ENCODE measurements at places on chromosomes 7 and 10.

GRCh38 chr10:108787932-108788331 lies 1135.4 kb downstream of the XPNPEP1 start:
- DNase-seq = no peak

DNA sequence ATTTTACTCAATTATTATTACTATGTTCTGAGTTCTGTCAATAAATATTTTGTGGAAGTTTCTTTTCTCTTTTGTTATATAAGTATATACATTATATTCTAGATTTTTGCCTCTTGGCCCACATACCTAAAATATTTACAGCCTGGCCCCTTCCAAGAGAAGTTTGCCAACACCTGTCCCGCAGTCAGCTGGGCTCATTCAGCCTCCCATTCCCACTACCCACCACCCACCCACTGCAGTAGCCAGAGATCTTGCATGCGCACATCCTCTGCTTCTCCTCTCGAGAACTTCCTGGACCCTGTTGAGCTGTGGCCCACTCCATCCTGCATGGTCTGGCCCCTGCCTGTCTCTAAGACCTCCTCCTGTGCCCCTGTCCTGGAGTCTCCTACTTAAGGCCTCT lies 33.6 kb downstream of the WIPF3 start:
- no peak for DNase-seq

DNA sequence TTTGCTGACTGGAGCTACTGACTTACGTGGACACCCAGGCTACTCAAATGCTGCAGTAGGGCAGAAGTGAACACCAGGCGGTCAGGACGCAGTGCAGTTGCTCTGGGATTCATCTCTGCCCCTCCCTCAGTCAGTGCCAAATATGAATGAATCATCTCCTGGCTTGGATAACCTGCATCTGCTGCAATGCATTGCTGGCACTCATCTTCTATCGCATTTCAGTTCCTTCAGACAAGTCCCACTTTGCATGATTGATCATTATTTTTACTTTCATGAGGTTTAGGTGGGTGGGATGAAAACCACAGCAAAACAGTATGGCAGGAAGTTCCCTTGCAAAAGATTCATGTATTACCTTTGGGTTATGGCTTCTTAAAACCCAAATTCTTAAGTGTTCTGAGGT lies 224.6 kb upstream of the NRP1 start:
- DNase-seq = no peak

GRCh38 chr7:24717247-24717622 lies 40.0 kb downstream of the GSDME start:
- no peak for DNase-seq

- DNase-seq = no peak
Observed at GRCh38 chr7:24756545-24757352, 515 bp downstream of the GSDME start.

DNA sequence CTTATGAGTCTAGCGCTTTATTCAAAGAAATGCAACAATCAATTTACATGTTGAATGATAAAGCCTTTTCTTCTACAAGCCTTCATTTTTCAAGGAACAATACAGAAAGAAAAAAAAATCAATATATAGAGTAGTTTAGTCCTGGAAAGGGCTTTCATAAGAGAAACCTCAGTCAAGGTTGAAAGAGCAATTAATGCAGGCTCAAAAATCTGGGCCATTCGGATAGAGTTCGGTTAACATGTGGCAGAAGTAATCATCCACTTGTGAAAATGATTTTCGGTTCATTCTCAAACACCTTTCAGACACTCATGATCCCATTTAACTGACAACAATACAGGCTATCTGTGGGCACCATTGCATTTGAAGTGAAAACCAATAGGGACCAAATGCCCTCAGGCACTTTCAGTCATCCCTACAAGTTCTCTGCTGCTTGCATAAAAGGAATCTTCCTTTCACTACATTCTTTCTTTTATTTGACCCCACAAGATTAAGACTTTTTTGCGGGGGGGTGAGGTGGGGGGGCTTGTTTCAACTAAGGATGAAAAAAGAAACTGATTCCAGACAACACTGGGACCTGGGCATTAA lies 177.9 kb downstream of the RNF133 start:
- no peak for DNase-seq

DNA sequence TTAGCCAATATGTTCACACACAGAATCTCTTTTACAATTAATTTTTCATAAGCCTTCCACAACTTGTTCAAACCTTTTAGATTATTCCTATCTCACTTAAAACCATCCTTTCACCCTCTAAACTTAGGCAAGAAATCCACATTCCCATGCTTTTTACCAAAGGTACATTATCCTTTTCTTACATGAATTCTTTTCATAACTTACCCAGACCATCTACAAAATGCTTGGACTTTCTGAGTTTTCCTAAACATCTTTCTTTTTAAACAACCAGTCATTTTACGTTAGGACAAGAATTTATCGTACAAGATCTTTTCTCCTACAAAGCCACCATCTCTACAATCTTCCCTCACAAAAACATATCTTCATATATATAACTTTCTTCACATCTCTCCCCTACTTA lies 18.8 kb upstream of the GARS1 start:
- no peak for DNase-seq

DNA sequence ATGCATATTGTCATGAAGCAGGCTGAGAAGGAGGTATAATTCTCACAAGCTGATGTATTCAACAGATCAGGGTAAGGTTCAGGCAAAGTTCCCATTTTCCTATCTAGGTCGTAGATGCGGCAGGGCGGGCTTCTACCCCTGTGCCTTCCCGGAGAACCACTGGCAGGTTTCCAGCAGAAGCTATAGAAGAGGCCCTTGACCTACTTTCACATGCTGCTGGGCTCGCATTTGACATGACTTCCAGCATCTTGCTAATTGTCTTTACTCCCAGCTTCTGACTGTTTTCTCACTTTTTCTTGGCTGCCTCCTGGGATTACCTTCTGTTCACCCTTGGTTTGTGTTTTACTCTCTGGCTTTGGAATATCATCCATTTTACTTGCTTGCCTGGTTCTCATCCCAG lies 32.6 kb upstream of the ORC5 start:
- no peak for DNase-seq

All from activated CD8-positive, alpha-beta memory T cell treated with anti-CD3 and anti-CD28 coated beads for 1 hour (primary cell).